ENCODE measurements at places on chromosomes 3 and 15.

- no peak for DNase-seq
These were observed 45.7 kb upstream of the MCTP2 start for GRCh38 chr15:94185547-94186236.

GRCh38 chr3:194270627-194271459, 80.3 kb downstream of the CPN2 start:
- peak; percentile 69 for DNase-seq

GRCh38 chr3:134029734-134030378, at the start of gene SLCO2A1:
Gene SLCO2A1 (minus strand): TSS chr3:134029925. CDS start chr3:134029802, 123 bp downstream.
- peak; percentile 76 for DNase-seq

DNA sequence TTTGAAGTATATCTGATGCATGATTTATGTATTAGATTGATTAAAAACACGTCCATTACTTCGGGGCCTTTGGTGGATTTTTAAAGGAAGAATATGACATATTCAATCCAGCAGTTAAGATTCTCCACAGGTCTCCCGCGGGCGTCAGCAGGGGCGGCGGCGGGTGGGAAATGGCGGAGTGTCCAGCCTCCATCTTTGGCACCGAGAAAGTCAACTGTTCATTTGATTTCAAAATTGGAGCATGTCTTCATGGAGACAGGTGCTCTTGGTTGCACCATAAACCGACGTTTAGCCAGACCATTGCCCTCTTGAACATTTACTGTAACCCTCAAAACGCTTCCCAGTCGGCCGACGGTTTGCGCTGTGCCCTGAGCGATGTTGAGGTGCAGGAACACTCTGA, 7.2 kb upstream of the NANOGP8 start:
- DNase-seq = no peak

- DNase-seq = no peak
These were observed 332.3 kb upstream of the C2CD4B start for GRCh38 chr15:62497356-62497755.

DNA sequence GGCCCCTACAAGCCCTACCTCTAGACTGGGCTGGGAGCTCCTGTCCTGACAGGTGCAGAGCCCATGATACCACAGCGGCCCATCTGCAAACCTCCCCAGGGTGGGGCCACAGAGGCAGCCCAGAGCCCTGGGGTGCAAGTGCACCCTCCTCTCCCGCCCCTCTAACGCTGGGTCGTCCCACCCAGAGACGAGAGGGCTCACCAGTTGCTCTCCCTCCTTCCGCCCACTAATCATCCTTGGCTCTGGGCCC, 742 bp downstream of the TNK2 start:
- no peak for DNase-seq

- no peak for DNase-seq
These were observed 937.2 kb downstream of the FHIT start for GRCh38 chr3:60313951-60314461.

GRCh38 chr3:4332991-4333390, 29.8 kb downstream of the SETMAR start:
- no peak for DNase-seq

DNA sequence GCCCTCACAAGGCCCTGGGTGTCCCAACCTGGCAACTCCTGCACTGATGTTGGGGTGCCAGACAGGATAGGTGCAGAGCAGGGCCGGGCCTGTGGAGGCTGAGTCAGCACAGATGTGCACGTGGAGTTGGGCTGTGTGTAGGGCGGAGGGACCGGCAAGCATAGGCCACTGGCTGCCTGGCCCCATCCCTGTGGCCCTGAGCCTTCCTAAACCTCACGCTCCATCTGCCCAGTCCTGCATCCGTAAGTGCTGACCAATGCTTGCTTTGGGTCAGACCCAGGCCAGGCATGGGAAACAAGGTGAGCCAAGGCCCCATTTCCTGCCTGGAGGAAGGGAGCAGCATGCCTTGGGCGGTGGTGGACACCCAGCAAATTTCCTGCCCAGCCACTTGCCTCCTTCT, 5.8 kb upstream of the IQSEC1 start:
- no peak for DNase-seq

DNA sequence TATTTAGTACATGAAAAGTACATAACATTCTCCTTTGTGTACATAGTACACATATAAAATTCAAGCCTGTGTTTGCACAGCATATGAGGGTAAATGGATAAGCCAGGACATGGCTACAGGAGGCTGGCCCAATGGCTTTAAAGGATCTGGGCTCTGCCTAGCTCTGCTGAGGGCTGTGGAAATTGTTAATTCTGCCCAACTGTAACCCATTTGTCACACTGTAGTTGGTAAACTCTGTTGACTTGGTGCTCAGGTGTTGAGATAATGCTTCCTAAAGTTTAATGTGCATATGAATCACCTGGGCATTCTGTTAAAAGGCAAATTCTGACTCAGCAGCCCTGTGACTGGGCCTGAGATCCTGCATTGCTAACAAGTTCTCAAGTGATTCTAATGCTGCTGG, 196.5 kb upstream of the ZPLD1 start:
- peak; percentile 88 for DNase-seq

GRCh38 chr15:68785541-68785940, 35.2 kb downstream of the ANP32A start:
- no peak for DNase-seq

- DNase-seq = no peak
These were observed 17.5 kb downstream of the SLC12A8 start for GRCh38 chr3:125194849-125195601.

- no peak for DNase-seq
These were observed 53.1 kb upstream of the SLC7A14 start for GRCh38 chr3:170638988-170639387.

- DNase-seq = peak; percentile 81
These were observed 194.6 kb downstream of the ADAMTSL3 start for GRCh38 chr15:83848315-83849050.

DNA sequence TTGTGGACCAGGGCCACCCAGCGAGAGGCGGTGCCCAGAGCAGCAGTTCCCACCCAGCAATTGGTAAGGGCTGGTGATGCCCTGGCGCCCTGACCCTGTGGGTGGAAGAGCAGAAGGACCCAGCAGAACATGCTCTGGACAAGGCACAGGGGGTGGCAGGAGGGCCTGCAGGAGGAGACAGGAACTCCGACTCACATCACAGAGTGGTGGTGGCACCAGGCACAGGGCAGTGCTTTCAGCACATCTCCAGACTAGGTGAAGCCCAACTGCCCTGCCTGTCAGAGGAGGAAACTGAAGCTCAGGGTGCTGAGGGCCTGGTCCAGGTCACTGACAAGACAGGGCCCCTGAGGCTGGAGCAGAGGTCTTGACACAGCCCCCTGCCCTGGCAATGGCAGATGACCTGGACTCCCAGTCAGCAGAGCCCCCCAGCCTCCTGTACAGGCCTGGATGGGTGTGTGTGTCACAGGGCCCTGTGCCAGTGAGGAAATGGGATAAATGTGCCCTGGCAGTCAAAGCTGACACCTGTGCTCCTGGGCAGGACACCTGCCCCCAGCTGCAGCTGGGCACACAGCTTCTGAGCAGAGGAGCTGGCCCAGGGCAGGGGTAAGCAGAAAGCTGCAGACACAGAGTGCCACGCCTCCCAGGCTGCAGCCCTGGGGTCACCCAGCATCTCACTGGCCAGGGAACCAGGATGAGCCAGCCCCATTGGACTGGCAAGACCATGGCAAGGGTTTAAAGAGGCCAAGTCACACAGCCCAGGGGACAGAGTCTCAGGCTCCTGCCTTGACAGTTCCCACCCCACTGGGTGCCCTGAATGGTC, 11.4 kb downstream of the KLF15 start:
- DNase-seq = no peak
